ENCODE measurements at places on chromosomes 12 and 14.

DNA sequence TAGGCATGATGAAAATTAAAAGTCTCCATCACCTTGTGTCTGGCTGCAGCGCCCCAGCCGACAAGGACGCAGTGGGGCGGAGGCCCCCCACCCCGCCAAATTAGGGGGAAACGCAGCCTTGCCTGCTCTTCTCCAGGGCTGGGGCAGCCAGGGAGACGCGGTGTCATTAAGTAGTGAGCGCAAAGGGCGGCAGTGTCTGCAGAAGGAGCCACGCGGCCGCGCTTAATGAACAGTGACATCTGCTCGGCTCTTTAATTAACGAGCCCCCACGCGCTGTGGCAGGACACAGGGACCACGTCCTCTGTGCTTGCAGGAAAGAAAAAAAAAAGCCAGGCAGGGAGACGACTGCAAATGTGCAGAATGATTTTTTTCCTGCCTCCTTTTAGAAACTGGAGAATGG, 93.4 kb upstream of the NCOR2 start:
- DNase-seq = no peak

DNA sequence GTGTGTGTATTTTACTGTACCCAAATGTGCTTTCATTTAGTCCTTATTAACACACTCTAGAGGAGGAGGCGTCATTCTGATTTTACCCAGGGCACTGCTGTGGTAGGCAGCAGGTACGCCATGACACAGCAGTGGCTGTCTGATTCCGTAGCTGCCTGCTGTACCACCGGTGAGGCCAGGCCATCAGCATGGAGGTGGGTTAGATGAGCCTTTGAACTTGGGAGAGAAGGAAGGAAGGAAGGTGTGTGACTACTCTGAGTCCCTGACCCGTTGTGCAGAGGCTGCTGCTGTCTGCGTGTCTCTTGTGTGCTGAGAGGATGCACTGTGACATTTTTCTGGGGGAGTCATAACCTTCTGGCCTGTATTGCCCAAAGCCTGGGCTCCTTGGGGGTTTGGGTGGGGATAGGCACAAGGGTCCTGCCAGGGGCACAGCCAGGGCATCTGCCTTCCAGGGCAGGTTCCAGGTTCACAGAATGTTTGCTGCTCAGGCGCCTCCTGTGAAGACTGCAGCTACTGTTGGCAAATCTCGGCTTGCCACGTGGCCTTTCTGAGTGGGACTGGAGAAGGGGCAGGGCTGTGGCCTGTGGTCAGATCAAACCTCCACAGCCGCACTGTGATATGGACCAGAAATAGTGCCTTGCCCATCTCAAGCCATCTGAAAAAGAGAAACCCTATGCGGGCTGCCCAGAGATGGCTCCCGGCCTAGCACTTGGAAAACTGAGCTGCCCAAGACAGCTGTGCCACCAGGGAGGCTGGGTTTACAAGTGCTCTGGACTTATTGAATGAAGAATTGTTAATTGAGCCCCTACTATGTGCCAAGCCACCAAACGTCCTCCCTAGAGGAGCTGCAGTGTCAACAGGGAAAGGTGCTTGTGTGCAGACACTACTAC, 47.1 kb downstream of the MLXIP start:
- DNase-seq = no peak

GRCh38 chr12:67475725-67476124, 172.8 kb upstream of the DYRK2 start:
- no peak for DNase-seq

DNA sequence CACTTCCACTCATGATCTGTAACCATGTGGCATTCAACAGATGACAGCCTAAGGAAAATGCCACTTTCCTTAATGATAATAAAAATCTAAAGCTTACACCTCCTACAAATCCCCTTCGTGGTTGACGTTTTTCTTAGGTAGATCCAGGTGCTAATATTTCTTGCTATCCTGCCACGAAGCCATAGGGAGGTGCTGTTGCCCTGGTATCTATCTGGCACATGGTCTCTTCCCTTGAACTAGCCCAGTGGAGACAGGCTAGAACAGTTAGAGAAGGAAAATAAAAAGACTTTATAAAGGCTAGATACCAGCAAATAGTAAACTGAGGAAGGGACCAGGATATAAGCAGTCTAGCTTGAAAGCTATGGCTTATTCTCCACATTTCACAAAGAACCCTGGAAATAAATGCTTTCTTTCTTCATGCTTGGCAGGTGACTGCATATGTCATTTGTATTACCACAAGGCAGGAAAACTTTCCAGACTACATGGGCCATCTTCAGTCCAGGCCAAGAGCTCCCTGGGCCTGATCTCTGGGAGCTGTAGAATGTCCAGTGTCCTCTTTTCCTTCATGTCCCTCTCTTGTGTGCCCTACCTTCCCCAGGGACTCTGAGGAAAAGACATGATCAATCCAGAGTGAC, 15.3 kb downstream of the SPIC start:
- peak; percentile 42 for DNase-seq

DNA sequence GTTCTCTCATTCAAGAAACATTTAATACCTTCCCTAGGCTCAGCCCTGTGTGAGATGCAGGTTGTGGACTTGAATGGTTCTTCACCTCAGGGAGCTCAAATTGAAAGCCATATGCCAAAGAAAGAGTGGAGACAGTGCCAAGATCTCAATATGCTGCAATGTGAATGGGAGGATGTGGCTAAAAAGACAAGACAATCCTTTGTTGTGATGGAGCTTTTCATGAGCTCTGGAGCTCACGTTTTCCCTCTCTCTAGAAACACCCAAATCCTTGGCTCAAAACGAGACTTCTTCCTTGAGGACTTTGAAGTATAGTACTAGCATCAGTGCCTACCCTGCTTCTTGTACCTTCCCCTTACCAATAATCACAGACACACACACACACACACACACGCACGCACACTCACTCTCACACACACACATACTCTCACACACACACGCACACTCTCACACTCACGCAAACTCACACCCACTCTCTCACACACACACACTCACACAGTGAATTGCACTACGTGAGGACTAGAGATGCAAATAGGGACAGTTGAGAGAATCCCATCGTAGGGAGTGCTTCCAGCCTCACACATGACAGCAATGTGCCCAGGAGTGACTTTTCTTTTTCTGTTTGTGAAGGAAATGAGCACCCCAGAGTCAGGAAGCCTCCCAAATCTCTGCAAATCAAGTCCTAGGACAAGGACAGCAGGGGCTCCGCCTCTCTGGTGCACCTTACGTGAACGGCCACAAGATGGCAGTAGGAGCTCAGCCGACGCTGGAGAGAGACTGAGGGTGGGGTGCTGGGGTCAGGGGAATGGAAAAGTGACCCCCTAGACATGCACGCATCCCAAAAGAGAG, 231.4 kb downstream of the PCNX1 start:
- peak; percentile 26 for DNase-seq
